Cerebellar nuclear complex (tissue), 1 donor: ENCODE measurements at places on chromosomes 4 and X.

DNA sequence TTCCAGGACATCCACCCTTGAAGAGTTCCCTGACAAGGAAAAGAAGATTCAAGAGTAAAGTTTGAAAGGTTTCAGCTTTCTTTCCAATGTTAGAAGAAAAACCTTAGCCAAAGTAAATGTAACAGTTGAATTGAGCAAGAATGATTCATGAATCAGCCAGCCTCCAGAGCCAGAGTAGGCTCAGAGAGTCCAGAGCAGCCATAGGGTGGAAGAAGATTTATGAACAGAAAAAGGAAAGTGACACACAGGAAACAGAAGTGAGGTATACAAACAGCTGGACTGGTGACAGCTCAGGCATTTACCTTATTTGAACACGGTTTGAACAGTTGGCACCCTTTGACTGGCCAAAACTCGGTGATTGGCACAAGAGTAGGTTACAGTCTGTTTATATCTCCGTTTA lies 63.2 kb downstream of the QDPR start:
- no peak for DNase-seq

DNA sequence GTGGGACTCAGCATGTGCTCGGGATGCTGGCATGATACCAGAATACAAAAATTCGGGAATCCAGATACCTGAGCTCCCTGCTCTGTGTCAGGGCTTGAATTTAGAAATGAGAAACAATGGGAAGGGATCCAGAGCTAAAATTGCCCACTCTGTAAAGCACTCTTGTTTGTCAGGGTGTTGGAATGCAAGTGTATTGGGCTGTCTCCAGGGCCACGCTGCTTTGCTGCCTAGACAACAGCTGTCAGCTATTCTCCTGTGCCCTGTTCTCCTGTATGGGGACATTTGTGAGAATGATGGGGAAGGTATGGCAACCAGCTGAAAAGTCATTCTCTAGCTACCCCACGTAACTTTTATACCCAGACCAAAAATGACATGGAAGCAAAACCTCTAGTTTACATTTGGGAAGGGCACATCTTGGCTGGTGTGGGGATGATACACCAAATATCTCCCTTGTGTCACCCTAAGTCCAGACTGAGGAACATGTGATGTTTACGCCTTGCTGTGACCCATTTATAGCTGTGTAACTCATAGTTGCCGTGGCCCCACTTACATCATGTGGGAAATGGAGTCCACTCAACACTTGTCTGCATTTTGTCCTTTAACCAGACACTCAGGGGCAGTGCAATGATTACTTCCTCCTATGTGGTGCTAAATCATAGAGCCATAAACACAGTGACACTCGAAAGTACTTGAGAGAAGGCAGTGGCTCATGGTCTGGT lies 46.6 kb downstream of the SMPX start:
- no peak for DNase-seq

DNA sequence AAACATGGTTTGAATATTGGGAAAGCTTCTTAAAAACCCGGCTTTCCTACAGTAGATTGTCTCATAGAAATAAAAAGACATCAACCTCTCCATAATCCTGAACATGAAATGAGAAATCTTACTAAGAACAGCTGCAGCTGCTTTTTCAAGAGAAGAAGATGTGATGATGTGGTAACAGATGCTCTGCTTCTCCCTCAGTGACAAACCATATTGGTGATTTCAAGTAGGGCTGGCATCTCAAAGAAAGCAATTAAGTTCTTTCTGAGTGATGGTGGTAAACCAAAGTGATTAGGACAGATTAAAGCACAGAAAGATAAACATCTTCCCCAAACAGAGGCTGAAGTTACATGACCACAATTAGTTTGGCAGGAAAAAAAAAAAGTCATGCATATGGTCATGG lies 1477.7 kb downstream of the RAPGEF2 start:
- no peak for DNase-seq

DNA sequence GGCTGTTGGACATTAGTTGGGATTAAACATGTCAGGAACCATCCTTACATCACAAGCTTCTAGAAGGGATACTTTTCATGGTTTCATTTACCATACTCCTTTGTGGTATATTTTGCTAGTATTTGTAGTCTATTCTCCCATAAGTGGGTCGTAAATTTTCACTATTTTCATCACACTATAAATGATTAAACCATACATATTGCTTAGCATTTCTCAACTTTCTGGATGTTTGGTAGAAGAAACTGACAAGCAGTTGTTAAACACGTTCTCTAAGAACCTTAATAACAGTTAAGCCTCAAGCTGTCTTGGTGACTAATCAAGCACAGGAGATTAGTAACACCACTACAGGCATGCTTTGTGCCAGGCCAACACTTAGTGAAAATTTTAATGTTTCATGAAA lies 375.5 kb downstream of the NAF1 start:
- DNase-seq: no peak

DNA sequence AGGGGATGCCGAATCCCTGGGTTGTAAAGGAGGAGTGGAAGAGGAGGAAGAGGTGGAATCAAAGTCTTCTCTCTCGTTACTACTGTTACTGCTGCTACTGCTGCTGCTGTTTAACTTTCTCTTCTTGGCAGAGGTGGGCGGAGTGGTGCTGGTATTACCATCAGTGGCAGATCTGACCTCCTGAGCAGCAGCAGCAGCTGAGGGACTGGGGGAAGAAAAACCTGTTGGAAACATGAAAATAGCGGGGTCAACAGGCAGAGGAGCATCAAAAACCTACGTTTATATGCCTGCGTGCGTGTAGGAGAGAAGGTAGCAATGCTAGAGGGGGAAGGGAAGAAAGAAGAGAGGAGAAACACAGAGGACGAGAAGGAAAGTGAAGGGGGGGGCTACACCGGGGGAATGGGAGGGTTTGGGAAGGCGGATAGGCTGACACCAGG lies 339 bp downstream of the CUL4B start:
- DNase-seq: no peak

DNA sequence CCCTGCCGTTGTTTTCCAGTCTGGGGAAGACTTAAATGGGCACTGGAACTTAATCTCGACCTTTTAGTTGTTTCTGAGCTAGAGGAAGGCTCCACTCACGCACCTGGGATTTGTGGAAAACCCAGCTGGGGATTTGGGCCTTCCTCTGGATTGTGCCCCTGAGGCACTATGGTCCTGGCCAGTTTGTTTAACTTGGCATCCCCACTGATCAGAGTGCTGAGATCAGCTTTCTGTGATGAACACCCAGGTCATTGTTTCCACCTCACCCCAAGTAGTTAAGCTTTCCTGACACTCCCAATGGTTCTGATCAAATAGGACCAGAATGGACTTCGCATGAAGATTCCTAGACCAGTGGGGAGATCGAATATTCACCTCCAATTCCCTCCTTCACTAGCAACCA lies 20.5 kb upstream of the NAP1L5 start:
- no peak for DNase-seq

DNA sequence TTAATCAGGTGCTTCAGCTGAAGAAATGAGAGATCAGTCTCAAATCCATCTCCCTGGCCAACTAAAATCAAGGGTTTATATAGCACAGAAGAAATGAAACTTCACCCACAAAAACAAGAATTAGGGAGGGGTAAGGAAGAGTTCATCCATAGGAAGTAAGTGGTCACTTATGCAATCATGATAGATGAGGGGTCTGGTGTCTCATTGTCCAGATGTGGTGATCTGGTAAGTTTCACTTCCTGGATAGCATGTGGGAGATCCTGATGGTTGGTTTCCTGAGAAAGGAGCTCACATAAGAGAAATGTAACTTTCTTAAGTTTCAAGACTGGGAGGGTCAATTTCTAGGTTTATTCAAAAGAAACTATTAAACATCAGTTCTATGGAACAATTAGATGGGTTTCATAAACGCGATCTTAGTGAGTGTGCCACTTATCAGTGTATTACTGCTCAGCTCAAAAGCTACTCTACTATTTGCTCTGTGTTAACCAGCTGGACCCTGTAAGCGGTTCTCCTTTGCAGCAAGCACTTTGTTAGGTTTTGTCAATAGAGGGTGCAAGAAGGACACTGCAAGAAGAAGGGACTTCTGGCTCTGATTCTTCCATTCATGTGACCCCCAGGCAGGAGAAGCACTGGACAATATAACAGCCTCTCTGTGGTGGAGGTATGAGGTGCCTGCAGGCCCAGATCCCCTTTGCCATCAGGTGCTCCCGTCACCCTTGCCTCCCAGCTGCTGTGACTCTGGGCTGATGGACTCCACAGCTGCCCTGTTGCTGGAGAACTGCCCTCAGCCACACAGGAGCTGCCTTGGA lies 35.4 kb upstream of the HPSE start:
- DNase-seq: no peak

DNA sequence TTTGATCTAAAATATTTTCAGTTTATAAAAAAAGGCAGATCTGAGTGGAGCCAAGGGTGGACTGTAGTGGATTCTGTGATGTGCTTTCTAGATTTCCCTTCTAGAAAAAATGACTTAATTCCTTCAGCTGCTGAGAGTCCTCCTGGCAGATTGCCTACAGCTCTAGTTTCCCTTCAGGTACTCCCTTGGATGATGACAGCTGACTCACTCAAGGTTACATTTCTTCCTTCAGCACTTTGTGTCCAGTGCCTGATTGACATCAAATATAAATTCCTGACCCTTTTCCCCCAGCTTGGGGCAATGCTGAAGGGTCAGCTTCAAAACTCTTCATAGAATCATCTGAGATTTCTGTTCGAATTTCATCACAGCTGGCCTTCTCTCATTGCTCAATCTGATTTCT lies 161.7 kb downstream of the EMCN start:
- DNase-seq: no peak

- no peak for DNase-seq
Measured at GRCh38 chr4:75726577-75726976, 2.2 kb downstream of the USO1 start.

- DNase-seq: no peak
Measured at GRCh38 chr4:1873291-1873690, 2.1 kb downstream of the NSD2 start.

GRCh38 chrX:155870958-155871357 lies 10.2 kb upstream of the VAMP7 start:
- DNase-seq: no peak

GRCh38 chr4:145939856-145940255 lies 1.2 kb upstream of the ZNF827 start:
- no peak for DNase-seq

DNA sequence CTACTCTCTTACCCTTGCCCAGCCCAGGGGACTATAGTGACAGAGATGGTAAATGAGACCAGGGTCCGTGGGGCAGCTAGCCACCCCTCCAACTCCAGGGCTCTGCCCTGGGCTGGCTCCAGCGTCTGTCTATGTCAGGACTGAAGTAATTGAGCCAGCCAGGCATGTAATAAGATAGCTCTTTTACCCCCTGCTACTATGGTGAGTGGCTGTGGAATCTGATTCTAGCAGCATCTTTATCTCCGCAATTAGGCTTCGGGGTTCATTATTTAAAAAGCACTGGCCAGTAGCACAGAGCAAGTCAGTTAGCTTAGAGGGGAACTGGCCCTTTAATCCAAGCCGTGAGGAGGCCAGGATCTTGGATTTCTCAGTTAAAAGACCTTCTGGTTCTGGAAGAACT lies 123.3 kb upstream of the RAI2 start:
- DNase-seq: no peak

DNA sequence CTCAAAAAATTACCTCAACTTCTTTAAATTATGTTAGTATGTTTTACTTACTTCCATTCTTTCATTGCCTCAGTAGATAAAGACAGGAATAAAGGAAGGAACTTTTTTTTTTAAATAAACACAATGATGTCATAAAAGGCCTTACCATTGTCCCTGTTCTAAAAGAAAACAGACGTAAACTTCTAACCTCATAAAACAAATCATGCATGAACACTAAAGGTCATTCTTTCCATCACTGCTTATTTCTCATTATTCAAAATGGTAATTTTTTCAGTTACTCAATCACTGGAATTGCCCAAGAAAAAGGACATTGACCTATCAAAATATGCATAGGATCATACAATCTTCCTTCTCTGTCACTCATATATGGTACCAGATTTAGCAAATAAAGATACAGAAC lies 32.2 kb upstream of the ARMCX2 start:
- DNase-seq: no peak

DNA sequence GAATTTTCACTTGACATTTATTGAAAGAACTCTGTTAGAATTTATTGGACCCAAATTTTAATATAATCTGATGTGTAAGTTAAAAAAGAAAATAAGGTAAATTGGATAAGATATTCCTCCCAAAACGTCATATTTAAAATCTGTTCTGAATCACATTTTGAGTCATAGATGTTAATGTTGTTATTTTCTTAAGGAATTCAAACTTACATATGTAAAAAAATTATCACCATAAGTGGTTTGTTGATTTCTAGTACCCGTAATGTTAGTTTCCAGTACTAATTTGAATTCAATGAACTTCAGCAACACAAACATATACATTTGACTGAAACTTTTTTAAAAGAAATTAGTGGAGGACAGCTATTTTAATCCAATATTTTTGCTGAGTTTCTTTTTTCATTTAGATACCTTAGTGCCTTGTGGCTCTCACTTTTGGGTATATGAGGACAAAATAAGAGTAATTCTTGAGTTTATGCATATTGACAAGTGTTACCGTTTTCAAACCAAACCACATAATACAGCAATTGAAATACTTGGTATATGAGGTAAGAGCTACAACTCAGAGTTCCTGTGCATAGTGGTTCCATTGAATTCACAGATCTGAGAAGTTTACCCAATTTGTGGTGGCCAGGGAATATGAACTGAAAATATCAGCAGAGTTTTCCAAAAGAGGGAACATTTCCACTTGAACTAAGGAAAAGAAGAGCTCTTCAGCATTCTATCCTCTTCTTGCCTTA lies 71.8 kb downstream of the C4orf46 start:
- DNase-seq: no peak

- no peak for DNase-seq
Measured at GRCh38 chr4:147842573-147842972, 110.7 kb downstream of the ARHGAP10 start.

DNA sequence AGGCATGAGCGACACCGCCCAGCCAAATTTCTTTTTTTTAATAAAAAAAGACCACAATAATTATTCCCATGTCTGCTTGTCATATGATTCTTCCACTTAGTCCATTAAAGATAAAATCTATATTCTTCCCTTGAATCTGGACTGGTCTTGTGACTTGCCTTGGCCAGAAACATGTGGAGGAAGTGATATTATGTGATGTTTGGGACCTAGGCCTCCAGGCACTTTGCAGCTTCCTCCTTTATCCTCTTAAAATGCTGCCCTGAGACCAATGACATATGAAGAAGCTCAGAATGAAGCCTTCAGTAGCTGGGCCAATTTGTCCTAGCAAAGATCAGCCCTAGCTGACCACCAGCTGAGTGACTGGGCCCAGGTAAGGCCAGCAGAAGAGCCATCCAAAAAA lies 250.0 kb downstream of the INPP4B start:
- DNase-seq: no peak
